Effector memory CD4-positive, alpha-beta T cell (primary cell): ENCODE measurements at places on chromosomes 4 and X.

- peak; percentile 46 for DNase-seq
- peaks cover 5% of the 10 kb centered on the region for H3K4me1 ChIP-seq
- peak overlapping the region; percentile 90 for H3K27ac ChIP-seq
- H3K4me3 ChIP-seq: peak overlapping the region; percentile 77
- H3K36me3 ChIP-seq: no peaks in the 10 kb centered on the region
- H3K27me3 ChIP-seq: no peaks in the 10 kb centered on the region
These were observed 537 bp downstream of the RBM10 start for GRCh38 chrX:47145395-47146120.

DNA sequence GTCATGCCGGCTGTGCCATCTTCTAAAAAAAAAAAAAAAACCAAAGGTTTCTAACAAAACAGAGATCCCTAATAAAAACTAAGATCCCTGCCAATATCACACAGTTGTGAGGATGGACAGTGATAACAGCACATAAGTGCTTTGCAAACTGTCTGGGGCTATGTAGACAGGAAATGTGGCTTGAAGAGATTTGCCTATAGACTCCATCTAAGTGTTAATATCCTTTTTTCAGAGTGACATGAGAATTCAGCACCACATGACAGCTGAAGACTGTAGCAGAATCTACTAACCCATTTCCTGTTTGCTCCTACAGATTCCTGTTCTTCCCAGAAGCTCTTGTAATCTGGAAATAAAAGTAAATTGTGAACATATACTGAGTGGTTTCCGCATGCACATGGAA is 215.4 kb downstream of the KDR start:
- no peaks in the 10 kb centered on the region for H3K4me1 ChIP-seq
- DNase-seq: no peak
- no peak overlapping the region for H3K4me3 ChIP-seq
- H3K36me3 ChIP-seq: no peaks in the 10 kb centered on the region

GRCh38 chr4:2443061-2443730 is 24.4 kb downstream of the CFAP99 start:
- peaks cover 6% of the 10 kb centered on the region for H3K4me1 ChIP-seq
- no peaks in the 10 kb centered on the region for H3K36me3 ChIP-seq
- DNase-seq: no peak
- no peak overlapping the region for H3K4me3 ChIP-seq

- H3K27ac ChIP-seq: no peak overlapping the region
- no peaks in the 10 kb centered on the region for H3K4me1 ChIP-seq
- H3K36me3 ChIP-seq: no peaks in the 10 kb centered on the region
- no peak for DNase-seq
These were observed 242.1 kb downstream of the ADAMTS3 start for GRCh38 chr4:72326692-72327632.

GRCh38 chr4:184845367-184846021 is 19.7 kb upstream of the ACSL1 start:
- H3K4me3 ChIP-seq: no peak overlapping the region
- no peaks in the 10 kb centered on the region for H3K4me1 ChIP-seq
- no peaks in the 10 kb centered on the region for H3K36me3 ChIP-seq
- H3K27me3 ChIP-seq: peaks cover 6% of the 10 kb centered on the region

DNA sequence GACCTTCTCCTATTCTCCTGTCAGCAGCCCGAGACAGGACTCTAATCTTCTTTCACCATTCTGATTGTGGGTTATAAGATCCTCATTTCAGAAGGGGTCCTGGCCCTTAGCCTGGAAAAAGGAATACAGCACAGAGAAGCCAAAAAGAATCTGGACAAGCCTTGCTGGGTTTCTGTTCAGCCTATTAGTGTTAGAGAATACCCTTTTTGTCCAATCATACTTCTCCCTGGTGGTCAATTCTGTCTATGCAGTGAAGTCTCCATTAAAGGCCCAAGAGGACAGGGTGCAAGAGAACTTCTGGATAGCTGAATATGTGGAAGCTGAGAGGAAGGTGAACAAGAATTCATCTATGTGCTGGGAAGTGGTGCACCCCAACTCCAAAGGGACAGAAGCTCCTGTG is 105.7 kb upstream of the AGA start:
- H3K36me3 ChIP-seq: no peaks in the 10 kb centered on the region
- H3K27ac ChIP-seq: no peak overlapping the region
- H3K4me1 ChIP-seq: no peaks in the 10 kb centered on the region
- no peak for DNase-seq
- no peaks in the 10 kb centered on the region for H3K27me3 ChIP-seq
- H3K4me3 ChIP-seq: no peak overlapping the region

DNA sequence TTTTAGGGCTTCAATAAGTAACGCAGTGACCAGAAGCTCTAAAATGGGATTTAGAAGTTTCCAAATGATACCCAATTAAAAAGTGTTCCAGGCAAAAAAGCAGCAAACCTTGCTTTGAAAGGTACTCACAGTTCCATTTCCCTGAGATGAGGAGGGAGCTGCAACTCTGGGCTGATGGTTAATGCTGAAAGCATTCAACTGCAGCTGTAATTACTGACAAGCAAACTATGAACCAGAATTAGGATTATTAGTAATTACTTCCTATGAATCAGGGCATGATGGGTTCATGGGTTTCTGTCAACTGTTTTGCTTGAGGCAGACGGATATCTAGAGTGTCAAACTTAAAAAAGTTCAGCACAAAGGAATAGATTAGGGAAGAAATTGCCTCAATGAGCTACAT is 357.4 kb downstream of the STIM2 start:
- no peak overlapping the region for H3K27ac ChIP-seq
- no peak overlapping the region for H3K4me3 ChIP-seq
- H3K36me3 ChIP-seq: no peaks in the 10 kb centered on the region
- no peak for DNase-seq

- no peak overlapping the region for H3K27ac ChIP-seq
- DNase-seq: no peak
- peaks cover 14% of the 10 kb centered on the region for H3K27me3 ChIP-seq
- no peak overlapping the region for H3K4me3 ChIP-seq
These were observed 76.8 kb downstream of the DCHS2 start for GRCh38 chr4:154414796-154415195.

- DNase-seq: no peak
- H3K27me3 ChIP-seq: no peaks in the 10 kb centered on the region
- H3K4me1 ChIP-seq: no peaks in the 10 kb centered on the region
- H3K36me3 ChIP-seq: no peaks in the 10 kb centered on the region
- no peak overlapping the region for H3K4me3 ChIP-seq
These were observed 18.4 kb upstream of the CTSO start for GRCh38 chr4:155972098-155972497.

GRCh38 chr4:119304431-119304830 is 17.5 kb downstream of the FABP2 start:
- H3K4me3 ChIP-seq: no peak overlapping the region
- no peaks in the 10 kb centered on the region for H3K27me3 ChIP-seq
- H3K27ac ChIP-seq: no peak overlapping the region
- DNase-seq: no peak
- H3K4me1 ChIP-seq: peaks cover under 1% of the 10 kb centered on the region

DNA sequence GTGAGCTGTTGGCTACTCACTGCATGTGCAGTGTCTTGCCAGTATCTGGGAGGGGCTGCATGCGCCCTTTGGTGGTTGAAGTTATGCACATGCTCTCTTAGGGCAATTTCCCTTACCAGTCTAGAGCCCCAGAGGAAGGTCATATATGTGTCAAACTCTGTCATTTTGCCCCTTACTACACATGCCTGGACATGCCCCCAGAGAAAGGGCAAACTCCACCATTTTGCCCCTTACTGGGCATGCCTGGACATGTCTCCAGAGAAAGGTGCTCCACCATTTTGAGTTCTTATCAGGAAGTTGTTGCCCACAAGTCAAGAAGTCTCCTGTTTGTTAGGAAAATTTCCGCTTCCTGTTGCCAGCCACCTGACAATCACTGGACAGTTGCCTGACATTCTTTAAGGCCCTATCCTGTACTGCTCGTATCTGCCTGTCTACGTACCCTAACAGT is 56.4 kb upstream of the PLAC8 start:
- H3K4me3 ChIP-seq: no peak overlapping the region
- no peaks in the 10 kb centered on the region for H3K36me3 ChIP-seq
- DNase-seq: no peak
- no peaks in the 10 kb centered on the region for H3K27me3 ChIP-seq
- H3K4me1 ChIP-seq: no peaks in the 10 kb centered on the region

GRCh38 chr4:108607079-108607815 is 13.1 kb upstream of the RPL34 start:
- DNase-seq: no peak
- H3K4me1 ChIP-seq: no peaks in the 10 kb centered on the region
- H3K4me3 ChIP-seq: no peak overlapping the region
- no peak overlapping the region for H3K27ac ChIP-seq

- no peaks in the 10 kb centered on the region for H3K4me1 ChIP-seq
- no peaks in the 10 kb centered on the region for H3K27me3 ChIP-seq
- H3K36me3 ChIP-seq: no peaks in the 10 kb centered on the region
- no peak overlapping the region for H3K4me3 ChIP-seq
These were observed 40.5 kb downstream of the BMP3 start for GRCh38 chr4:81071013-81071412.

- H3K36me3 ChIP-seq: no peaks in the 10 kb centered on the region
- no peak for DNase-seq
- no peak overlapping the region for H3K27ac ChIP-seq
- no peak overlapping the region for H3K4me3 ChIP-seq
- H3K4me1 ChIP-seq: no peaks in the 10 kb centered on the region
These were observed 34.7 kb upstream of the TMEM184C start for GRCh38 chr4:147582386-147583060.

- no peaks in the 10 kb centered on the region for H3K4me1 ChIP-seq
- H3K4me3 ChIP-seq: no peak overlapping the region
- H3K27ac ChIP-seq: no peak overlapping the region
- H3K27me3 ChIP-seq: no peaks in the 10 kb centered on the region
- DNase-seq: no peak
These were observed 141.8 kb upstream of the PRDX4 start for GRCh38 chrX:23525531-23525930.

GRCh38 chr4:159428975-159429692 is 326.3 kb downstream of the RAPGEF2 start:
- no peak overlapping the region for H3K4me3 ChIP-seq
- H3K27ac ChIP-seq: no peak overlapping the region
- H3K27me3 ChIP-seq: no peaks in the 10 kb centered on the region
- no peaks in the 10 kb centered on the region for H3K4me1 ChIP-seq
- H3K36me3 ChIP-seq: no peaks in the 10 kb centered on the region

GRCh38 chrX:133586443-133586842 is 171.2 kb upstream of the GPC4 start:
- no peak for DNase-seq
- H3K4me3 ChIP-seq: no peak overlapping the region
- H3K27ac ChIP-seq: no peak overlapping the region

DNA sequence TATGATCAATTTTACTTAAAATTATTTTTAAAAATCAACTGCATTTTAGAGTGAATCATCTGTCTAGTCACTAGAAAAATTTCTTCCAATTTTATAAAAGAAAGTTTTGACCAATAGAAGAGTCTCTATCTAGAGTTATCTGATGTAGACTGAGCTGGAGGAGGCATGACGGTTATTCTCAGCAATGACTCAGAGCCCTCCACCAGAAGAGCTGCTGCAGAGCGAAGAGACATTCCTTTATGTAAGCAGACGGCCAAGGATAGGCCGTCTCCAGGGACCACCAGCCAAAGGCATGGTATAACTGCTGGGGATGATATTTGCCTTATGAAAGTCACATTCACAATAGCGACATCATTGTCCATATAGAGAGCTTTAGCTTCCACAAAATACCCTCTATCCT is 23.0 kb downstream of the LDB2 start:
- no peaks in the 10 kb centered on the region for H3K27me3 ChIP-seq
- no peak overlapping the region for H3K4me3 ChIP-seq
- no peaks in the 10 kb centered on the region for H3K36me3 ChIP-seq
- no peak overlapping the region for H3K27ac ChIP-seq
- H3K4me1 ChIP-seq: no peaks in the 10 kb centered on the region
- no peak for DNase-seq

DNA sequence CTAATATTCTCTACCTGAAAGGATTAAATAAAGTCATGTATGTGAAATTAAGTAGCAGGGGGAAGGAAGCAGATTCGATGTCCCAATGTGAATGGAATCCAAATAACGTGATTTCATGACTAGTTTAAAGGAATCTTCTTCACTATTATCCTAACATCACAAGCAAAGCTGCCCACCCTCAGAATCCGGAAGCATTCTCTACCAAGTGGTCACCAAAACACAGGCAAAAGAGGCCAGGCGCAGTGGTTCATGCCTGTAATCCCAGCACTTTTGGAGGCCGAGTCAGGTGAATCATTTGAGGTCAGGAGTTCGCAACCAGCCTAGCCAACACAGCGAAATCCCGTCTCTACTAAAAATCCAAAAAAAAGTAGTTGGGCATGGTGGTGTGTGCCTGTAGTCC is 212.9 kb downstream of the LDB2 start:
- H3K4me1 ChIP-seq: no peaks in the 10 kb centered on the region
- DNase-seq: no peak
- no peak overlapping the region for H3K4me3 ChIP-seq
- H3K36me3 ChIP-seq: no peaks in the 10 kb centered on the region
- no peaks in the 10 kb centered on the region for H3K27me3 ChIP-seq
